ENCODE measurements at places on chromosomes 6 and 20.

DNA sequence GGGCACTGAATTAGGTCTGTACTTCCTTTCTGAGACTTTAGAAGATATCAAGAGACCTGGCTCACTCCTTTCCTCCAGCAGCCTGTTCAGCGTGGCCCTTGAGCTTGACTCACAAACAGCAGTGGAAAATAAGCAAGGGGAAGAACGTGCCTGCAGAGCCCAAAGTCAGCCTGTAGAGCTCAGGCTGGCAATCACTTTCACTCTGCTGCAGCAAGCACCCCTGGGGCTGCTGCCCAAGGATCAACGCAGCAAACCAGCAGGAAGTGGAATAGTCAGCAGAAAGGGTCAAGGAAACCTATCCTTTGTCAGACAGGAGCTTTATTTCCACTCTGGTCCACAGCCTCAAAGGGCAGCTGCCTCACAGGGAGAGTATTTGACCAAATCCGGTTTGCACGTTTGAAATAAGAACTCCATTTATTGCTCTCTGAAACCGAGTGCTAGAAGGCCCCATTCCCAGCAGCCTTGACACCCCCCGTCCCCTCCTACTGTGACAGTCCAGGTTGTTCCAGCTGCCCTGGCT is 77.4 kb downstream of the PRDM1 start:
- no peak for DNase-seq

- no peak for DNase-seq
Observed at GRCh38 chr6:110216140-110216539, 35.9 kb downstream of the CDC40 start.

DNA sequence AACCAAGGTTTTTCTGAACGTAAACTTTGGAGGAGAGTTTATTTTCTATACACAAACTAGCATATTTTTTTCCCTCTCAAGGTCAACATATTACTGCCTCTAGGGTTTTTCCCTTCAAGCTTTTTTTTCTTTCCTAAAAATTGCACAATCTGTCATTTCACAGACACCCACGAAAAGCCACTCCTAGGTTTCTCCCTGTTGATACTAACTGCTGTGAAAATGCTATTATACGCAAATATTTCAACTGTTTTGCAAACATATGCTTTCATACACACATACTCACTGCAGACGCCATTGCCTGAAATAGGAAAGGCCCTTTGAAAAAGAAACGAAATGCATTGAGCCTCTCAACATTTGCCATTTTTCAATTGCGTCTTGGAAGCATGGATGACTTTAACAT is 333.0 kb downstream of the CD83 start:
- DNase-seq = no peak

- no peak for DNase-seq
Observed at GRCh38 chr6:136085370-136086115, 164.6 kb downstream of the MTFR2 start.

GRCh38 chr6:114033606-114034005 is 62.7 kb upstream of the HDAC2 start:
- peak; percentile 19 for DNase-seq

GRCh38 chr20:21801193-21801592 is 95.7 kb downstream of the PAX1 start:
- DNase-seq = no peak
